Fibroblast of skin of back (primary cell): ENCODE measurements at places on chromosomes 16 and 17.

- DNase-seq, result peak; percentile 44
Observed at GRCh38 chr16:84294531-84295142, at the start of gene WFDC1. Gene WFDC1 (plus strand): TSS chr16:84294878. CDS start chr16:84294972, 94 bp downstream.

DNA sequence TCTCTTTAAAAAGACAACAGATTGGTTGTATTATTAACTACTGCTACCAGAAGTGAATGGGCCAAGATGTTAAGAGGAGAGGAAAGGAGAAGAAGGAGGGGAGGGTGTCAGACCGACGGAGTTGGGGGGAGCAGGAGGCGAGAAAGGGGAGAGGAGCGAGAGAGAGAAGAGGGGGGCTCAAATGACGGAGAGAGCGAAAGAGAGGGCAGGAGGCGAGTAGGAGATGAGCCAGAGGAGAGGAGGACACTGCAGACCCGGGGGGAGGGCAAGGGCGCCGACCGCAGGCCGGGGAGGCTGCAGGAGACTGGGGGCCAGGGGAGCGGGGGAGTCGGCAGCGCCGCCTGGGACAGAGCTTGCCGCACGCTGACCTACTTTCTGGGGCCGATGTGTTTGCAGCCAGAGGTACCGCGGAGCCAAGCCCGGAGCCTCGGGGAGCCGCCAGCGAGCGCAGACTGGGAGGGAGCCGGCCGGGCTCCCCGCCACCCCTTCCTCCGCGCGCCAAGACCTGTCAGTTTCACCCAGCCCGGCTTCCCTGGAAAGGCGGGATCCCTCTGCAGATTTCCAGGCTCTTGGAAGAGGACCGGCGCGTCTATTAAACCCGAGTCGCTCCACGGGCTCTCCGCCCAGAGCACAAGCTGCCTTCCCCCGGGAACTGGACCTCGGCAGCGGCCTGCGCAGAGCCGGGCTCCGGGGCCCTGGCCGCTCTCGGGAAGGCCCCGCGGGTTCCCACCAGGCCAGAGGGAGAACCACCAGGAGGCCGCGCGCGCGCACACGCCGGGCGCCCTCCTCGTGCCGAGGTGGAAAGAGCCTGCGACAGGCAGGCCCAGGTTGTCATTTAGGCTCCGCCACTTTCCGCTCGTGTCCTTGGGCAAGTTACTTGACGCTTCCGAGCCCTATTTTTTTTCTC is 74.6 kb downstream of the CMC2 start:
- DNase-seq, result peak; percentile 65

DNA sequence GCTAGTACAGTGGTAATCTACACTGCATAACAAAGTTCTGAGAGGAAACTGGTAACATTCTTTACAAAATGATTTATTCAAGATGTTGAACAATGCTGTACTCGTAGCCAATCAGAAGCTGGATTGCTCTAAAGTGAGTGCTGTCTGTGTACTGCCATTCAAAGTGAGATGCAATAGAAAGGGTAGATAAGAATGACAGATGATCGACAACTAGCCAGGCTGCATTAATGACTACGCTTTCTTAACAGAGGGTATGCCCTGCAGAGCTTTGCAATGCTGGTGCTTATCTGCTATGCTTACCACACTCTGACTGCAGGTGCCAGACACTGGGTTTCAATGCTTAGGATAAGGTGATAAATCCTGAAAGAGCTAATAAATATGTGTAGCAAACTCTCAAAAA is 46.1 kb upstream of the SLC25A19 start:
- no peak for DNase-seq

GRCh38 chr16:63702981-63703590 is 1418.8 kb downstream of the CDH11 start:
- peak; percentile 5 for DNase-seq

DNA sequence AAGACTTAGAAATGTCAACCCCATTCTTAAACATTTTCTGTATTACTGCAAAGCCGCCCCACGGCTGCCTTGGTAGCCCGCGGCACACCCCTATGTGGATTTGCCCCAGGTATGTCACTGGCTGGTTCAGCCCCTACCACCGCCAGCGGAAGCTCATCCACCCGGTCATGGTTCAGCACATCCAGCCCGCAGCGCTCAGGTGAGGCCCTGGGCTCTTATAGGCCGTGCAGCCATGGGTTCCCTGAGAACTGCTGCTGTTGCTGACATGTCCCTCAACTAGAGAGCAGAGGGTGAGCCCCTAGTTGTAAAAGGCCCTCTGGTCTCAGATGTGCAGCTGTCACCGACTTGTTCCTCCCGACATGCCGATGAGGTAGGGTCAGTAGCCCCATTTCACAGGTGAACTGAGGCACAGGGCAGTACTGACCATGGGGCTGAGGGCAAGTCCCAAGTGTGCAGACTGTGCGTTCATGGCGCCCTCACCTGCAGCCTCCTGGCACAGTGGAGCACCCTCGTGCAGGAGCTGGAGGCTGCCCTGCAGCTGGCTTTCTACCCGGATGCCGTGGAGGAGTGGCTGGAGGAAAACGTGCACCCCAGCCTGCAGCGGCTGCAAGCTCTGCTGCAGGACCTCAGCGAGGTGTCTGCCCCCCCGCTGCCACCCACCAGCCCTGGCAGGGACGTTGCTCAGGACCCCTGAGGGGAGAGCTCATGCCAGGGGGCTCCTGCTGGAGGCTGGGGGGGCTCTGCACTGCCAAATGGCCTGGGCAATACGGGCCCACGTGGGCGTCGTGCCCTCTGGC is 8.7 kb downstream of the CYBC1 start:
- DNase-seq, result no peak

DNA sequence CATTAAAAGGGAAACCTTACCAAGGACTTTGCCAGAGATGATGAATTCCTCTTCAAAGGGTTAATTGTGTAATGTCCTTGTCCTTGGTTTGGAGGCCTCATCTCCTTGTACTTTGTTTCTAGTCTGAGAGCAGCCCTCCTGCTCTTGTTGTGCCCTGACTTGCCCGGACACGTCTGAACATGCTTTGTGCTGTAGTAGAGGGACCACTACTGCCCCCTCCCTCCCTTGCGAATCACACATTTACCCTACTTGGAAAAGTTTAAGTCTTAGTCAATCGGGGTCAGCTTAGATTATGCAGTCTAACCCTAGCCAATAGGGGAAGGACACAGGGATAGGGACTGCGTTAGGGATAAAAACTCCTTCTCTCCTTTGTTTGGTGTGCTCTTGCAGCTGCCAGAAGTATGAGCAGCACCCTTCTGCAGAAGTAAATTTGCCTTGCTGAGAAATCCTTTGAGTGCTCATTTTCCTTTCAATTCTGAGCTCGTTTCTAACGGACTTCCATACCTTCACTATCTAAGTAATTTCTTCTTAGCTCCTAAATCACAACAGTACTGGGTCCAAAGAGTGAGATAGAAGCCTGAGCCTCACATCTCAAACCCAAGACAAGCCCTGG is 26.4 kb upstream of the CLEC3A start:
- DNase-seq, result no peak

DNA sequence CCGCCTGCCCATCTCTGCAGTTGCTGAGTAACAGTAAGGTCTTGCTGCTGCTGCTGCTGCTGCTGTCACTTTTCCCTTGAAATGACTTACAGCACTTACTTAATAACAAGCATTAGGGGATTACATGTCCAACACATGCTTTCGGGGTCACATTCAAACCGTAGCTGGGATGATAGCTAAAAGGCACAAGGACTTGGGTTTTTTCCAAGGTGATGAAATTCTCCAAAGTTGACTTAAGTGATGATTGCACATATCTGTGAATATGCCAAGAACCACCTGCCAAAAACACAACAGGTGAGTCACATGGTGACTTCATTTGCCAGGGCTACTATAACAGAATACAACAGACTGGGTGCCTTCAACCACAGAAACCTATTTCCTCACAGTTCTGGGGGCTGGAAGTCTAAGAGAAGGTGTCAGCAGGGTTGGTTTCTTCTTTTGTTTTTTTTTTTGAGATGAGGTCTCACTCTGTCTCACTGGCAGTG is 121.9 kb upstream of the TNRC6C start:
- peak; percentile 22 for DNase-seq

- no peak for DNase-seq
Observed at GRCh38 chr17:10161386-10161785, 37.0 kb downstream of the GAS7 start.

GRCh38 chr17:69067274-69068047 is 6.7 kb upstream of the ABCA9 start:
- DNase-seq, result no peak

GRCh38 chr16:71297341-71297634 is 8.1 kb upstream of the CMTR2 start:
- no peak for DNase-seq

DNA sequence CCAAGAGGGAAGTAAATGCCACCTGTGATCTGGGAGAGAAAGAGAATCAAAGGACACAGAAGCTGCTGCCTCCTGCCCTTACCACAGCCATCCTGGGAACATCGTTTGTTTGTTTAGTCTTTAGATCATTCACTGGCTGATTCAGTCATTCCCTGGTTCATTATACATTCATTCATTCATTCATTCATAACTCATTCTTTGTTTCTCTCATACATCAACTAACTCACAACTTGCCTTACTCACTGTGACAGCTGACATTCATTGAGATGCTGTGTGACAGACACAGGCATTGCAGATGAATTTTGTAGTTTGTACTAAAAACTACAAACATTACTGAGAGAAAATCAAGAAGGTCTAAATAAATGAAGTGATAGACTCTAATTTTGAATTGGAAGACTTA is 291.0 kb upstream of the TNRC6C start:
- no peak for DNase-seq

GRCh38 chr17:31200287-31200686 is 96.8 kb downstream of the OMG start:
- DNase-seq, result no peak

- peak; percentile 96 for DNase-seq
Observed at GRCh38 chr17:40314584-40314956, 5.6 kb downstream of the RARA start.

DNA sequence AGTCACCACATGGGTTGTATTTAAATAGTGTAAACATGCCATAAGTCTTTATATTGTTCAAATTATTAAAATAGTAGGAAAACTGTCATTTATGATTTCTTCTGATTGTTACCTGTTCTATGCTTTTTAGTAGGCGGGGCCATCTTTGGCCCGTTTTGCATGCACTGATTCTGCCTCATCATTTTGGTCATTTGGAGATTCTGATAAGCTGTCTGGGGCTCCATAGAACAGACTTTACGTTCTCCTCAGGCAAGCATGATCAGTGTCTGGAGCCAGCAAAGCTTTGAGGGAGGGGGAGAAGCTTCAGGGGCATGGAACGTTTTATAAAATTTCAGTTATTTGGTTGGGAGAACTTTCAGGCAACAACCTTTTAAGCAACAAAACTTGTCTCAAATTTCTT is 8.8 kb downstream of the NDEL1 start:
- DNase-seq, result no peak

- peak; percentile 22 for DNase-seq
Observed at GRCh38 chr16:2296661-2297505, 29.0 kb upstream of the RNPS1 start.

DNA sequence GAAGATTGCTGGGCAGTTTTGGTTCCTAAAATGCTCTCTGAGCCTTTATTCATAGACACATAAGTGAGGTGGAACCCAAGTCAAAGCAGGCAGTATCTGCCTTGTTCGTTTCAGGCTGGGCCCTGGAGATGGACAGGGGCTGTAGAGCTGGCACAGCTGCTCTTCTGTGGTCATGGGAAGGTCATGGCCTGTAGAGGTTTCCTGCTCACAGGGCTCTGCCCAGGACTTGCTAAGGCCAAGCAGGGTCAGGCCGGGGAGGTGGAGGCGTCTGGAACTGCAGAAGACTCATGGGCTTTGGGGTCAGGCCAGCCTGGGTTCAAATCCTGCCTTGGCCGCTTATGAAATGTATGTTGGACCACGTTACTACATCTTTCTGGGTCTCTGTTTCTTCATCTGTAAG is 50.2 kb downstream of the IRX5 start:
- DNase-seq, result no peak

- no peak for DNase-seq
Observed at GRCh38 chr17:334974-335481, 17.6 kb downstream of the RPH3AL start.

DNA sequence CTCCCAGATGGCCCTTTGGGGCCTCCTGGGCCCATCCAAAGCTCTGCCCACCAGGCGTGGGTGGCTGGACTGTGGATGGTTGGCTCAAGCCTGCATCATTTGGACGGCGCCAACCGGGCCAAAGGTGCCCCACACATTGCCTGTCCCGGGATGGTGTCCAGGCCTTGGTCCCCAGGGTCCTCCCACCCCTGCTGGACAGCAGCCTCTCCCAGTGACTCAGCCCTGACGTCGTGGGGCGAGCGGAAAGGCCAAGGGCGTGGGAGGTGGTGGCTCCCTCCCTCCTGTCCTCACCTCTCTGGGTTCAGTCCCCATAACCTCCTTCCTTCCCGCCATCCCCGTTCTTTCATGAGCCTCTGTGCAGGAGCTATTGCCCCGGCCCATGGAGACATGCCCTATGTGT is 42.1 kb upstream of the DLX4 start:
- no peak for DNase-seq

DNA sequence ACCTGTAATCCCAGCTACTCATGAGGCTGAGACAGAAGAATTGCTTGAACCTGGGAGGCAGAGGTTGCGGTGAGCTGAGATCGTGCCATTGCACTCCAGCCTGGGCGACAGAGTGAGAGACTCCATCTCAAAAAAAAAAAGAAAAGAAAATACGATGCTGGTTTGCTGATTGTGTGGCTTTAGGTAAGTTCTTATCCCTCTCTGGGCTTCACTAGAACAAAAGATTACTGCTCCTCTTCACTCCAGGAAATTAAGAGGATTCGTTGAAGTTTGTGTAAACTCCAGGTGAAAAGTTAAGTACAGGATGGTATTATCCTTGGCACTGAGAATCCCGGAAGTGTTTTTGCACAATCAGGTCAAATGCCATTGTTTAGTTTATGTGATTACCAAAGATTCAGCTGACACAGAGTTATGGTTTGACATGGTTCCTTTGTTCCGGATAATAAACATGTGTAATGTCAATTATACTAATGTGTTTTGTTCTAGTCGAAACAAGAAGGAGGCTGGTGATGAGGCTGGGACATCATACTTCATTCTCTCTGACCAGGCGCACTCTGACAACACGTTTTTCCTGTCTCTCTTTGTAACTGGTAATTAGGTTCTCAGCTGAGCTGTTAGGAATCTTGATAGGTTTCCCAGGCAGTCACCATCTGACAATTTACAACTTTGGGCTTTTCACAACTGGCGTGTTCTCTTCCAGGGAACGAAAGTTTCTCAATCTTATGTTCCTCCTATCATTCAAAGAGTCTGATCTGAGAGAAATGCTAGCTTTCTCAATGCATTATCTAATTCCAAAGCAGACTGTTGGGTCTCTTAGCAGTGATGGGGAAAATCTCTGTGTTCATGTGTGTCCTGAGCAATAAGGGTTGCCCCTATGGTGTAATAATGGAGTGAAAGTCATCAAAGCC is 10.8 kb upstream of the TAOK1 start:
- DNase-seq, result no peak

- DNase-seq, result no peak
Observed at GRCh38 chr17:48308581-48308980, 121.4 kb downstream of the SKAP1 start.

DNA sequence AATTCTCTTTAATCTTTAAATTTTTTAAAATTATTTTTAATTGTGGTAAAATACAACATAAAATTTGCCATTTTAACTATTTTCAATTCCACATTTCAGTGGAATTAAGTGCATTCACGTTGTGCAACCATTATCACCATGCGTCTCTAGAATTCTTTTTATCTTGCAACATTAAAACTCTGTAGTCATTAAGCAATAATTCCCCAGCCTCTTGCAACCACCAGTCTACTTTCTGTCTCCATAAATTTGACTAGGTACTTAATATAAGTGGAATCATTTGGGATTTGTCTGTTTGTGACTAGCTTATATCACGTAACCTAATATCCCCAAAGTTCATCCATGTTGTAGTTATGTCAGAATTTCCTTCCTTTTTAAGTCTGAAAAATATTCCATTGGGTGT is 79.1 kb downstream of the TAOK1 start:
- DNase-seq, result no peak

GRCh38 chr16:12017558-12017957 is 41.0 kb downstream of the SNX29 start:
- peak; percentile 88 for DNase-seq
